ENCODE measurements at places on chromosomes 1 and 21. TPM values are rescaled to one million over a fixed set of nuclear protein-coding genes. Genes with fewer than 3 reads are reported as not detected.

DNA sequence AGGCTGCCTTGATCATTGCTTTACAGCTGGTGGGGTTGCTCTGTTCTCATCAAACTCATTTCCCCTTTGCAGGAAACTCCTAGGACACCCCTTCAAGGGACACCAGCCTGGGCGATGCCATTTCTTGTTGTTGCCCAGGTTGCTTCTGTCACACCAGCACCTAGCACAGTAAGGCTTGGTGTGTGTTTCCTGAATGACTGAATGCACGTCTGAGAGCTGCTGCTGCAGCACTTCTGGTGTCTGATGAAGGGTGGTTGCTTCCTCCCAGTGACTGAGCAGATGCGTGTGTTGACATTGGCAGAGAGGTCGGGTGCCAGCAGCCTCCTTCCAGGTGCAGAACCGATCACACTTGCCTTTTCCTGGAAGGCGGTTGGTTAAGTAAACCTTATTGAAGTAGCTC lies 477.4 kb downstream of the CAMTA1 start:
- DNase-seq: no peak

Gene CFAP410
- 26.3 TPM for total RNA-seq

DNA sequence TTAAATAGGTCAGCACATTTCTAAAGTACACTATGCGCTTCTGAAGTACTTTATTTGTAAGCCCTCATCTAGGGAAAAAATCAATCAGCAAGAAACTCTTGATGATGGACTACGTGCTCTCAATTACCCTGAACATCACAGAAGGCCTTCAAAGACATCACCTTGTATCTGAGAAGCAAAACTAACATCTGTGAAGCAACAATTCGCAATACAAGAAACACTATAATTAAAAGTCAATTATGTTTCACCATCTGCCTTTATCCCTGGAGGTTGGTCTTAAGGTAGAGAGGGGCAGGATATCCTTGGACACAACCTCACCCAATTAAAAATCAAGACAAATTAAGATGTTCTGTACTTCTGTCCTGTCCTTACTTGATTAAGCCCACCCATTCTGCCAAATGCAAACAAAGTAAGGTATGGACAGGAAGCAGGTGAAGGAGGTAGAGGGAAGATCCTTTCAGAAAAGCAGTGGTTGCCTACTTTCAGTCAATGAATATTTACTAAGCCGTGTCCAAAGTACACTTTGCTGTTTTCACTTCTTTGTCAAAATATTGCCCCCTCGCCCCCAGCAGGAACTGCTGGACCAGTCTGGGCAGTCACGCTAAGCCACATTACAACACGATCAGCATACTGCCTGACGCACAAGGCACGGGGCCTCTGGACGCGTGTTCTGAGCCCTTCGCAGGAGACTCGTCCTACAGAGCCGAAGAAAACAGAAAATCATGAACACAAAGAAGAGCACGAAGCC lies 887 bp downstream of the SLC19A2 start:
- no peak for DNase-seq

- peak; percentile 72 for DNase-seq
Observed at GRCh38 chr1:23544444-23545389, 13.7 kb upstream of the E2F2 start.

DNA sequence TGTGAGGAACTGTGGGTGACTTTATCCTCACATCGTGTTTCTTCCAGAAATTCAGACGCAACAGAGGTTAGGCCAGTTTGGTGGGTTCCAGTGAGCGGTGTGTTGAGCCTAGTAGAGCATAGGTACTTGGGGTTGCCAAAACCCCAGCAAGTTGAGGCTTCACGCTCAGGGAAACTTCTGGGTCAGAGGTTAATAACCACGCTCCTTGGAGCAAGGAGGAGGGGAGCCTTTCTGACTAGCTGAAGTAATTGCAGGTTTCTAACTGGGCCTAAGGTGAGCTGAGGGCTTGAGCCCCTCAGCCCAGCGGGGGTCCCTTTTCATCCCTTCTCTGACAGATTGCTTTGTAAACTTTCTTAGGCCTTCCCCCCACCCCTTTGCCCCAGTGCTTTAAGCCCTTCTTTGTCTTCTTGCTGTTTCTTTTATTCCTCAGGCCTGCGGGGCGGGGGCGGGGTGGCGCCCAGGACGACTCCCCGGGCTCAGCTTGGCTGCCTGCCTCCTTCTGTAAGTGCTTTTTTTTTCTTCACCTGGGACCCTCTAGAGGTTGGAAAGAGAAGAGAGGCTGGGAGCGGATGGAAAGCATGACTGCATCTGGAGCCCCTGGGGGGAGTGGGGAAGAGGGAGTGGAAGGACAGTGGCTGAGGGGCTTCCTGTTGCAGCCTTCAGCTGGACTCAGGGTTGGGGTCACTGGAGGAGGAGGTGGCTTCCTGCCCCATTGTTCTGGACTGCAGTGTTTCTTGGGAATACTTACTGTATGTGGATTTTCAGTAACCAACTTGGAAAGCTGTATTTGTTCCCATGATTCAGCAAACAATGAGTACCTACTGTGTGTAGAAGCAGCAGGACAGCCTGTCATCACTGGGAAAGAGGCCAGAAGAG lies 1.3 kb upstream of the ZNF436 start:
- DNase-seq: no peak

GRCh38 chr1:81585371-81585770 lies 215.4 kb upstream of the ADGRL2 start:
- DNase-seq: no peak

DNA sequence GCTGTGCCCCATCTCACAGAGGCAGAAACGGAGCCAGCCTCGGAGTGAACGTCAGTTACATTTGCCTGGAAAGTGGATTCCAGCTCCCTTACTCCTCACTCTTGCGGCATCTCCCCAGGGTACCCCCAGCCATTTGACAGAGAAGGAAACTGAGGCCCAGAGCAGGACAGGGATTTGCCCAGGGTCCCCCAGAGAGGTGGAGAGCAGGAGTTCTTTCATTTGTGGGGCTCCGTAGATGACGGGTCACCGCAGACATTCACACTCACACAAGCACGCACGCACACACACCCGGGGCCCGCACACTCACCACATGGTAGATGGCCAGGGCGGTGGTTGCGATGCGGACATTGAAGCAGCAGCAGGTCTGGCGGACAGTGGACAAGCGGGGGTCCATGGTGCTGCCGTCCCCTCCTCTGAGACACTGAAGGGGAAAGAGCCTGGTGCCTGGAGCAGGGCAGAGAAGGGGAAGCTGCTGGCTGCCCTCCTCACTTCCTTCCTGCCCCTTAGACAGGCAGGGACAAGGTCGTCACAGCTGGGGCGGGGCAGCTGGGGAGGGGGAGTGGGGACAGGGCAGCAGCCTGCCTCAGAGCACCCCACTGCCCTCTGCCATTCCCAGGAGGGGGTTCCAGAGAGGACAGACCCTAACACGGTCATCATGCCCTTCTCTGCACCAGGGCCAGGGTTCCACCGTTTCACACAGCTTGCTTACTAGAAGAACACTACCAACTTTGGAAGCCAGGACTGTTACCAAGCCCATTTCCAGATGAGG lies at the start of gene LAPTM5:
Gene LAPTM5, minus strand, starts transcription at position 423 of the 769 bp plus-strand sequence. Its CDS starts 29 bp downstream, at position 394.
- no peak for DNase-seq

Gene CHRNB2
- not detected for total RNA-seq

DNA sequence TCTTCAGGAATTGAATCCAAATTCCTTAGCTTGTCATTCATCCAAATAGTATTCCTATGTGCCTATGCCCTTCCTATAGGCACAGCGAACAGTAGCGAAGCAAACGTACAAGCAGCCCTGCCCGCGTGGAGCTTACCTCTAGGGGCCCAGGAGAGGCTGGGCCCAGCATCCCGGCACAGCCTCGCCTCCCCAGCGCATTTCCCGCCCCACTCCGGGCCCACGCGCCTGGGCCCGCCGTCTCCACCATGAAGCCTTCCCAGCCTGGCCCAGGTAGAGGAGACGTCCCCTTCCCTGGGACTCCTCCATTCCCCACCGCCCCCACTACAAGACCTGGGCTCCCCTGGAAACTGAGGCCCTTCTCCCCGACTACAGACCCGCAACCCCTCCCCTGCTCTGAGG lies 245 bp upstream of the TMEM269 start:
- no peak for DNase-seq

Gene IVL
- total RNA-seq: not detected

GRCh38 chr1:97668945-97669344 lies 251.9 kb downstream of the DPYD start:
- DNase-seq: peak; percentile 44

Gene MRPL24
- 138 TPM for total RNA-seq

GRCh38 chr21:29146726-29147125 lies 16.3 kb downstream of the MAP3K7CL start:
- no peak for DNase-seq

DNA sequence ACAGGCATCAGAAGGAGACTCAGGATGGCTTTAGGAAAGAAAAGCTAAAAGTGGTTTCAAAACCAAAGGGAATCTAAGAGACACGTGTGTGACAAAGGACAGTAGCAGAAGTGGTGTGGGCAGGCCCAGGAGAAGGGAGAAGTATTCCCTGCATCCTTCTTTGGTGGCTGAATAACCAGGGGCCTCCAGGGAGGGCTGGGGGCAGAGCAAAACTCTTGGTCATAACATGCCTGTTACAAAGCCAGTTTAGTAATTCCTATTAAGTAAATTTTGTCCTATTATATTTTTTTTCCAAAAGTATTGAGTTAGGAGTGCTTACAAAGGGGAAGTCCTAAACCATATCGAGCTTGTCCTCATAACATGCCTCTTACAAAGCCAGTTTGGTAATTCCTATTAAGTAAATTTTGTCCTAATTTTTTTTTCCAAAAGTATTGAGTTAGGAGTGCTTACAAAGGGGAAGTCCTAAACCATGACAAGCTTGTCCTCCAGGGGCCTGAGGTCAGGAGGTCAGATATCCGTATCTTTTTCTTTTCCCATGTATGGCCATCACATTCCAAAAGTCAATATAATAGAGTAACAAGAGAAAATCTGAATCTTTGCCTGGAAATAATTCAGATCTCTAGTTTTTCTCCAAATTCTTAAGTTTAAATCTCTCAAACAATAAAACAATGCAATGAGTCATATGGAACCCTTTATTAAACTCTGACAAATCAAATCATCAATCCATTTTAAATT lies 509.2 kb downstream of the LTN1 start:
- no peak for DNase-seq

Gene S100A2
- 41.3 TPM for total RNA-seq

DNA sequence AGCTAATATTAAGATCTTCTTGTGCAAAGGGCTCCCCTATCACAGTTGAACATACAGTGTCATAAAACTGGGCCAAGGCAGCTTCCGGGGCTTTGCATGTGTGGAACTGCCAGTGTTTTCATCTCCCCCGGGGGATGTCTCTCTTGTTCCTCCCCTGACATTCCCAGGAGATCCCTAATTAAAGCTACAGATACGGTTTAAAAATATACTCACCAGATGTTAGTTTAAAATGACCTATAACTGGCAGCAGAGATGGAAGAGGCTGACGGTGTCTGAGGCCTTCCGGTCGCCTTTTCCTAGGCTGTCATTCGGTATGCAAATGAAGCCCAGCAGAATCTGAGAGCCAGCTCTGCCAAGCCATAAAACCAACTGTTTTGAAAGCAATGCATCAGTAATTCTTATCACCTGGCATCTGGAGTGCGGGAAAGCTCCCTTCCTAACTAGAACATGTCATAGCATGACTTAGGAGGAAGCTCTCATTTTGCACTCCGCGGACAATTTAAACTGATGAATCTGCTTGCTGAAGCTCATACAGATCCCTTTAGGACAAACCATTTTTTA lies 436.5 kb upstream of the VAMP3 start:
- DNase-seq: peak; percentile 14

GRCh38 chr1:162168261-162168660 lies 98.8 kb downstream of the NOS1AP start:
- no peak for DNase-seq

DNA sequence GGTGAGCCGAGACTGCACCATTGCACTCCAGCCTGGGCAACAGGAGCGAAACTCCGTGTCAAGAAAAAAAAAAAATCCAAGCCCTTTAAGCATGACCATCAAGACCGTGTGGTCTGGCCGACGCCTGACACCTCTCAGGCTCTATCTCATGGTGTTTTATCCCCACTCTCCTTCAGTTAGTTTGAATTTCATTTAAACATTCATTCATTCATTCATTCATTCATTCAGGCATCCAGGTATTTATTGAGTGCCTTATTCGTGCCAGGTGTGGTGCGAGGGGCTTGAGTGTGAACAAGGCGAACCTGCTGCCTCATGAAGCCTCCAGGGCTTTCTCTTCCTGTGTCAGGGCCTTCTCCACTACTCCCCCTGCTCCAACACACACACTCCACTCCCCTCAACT lies 22.6 kb upstream of the OPRD1 start:
- DNase-seq: no peak

- DNase-seq: no peak
Observed at GRCh38 chr1:217498209-217498608, 132.7 kb downstream of the GPATCH2 start.

Gene PLEKHG5
- total RNA-seq: 8.6 TPM

DNA sequence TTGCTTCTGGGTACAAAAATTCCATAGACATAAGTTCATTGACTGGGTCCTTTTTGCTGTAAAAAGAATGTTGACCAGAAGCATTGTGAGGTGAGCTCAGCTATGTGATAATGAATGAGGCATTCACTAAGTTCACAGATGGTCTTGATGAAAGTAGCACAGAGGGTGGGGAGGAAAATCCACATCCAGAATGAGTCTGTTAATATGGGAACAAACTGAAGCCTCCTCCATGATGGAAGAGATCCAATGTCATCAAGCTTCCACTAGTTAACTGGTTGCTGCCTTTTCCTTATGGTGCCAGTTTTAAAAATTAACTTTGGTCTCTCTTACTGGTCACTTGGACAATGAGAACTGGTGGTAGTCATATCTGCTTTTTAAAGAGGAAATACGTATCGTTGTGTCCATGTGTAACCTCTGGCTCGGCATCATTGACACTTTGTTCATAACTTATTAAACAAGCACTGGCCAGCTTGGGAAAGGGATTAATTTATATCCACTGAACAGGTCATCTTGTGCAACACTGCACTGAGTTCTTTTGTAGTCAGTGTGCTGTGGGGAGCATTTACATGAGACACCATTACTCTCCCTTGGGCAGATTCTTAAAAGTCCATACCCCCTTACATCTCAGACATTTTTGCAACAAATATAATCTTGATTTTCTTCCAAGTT lies 88.6 kb downstream of the ADAMTS1 start:
- peak; percentile 19 for DNase-seq

GRCh38 chr1:226736908-226737818 lies 1.9 kb downstream of the ITPKB start:
- DNase-seq: no peak

DNA sequence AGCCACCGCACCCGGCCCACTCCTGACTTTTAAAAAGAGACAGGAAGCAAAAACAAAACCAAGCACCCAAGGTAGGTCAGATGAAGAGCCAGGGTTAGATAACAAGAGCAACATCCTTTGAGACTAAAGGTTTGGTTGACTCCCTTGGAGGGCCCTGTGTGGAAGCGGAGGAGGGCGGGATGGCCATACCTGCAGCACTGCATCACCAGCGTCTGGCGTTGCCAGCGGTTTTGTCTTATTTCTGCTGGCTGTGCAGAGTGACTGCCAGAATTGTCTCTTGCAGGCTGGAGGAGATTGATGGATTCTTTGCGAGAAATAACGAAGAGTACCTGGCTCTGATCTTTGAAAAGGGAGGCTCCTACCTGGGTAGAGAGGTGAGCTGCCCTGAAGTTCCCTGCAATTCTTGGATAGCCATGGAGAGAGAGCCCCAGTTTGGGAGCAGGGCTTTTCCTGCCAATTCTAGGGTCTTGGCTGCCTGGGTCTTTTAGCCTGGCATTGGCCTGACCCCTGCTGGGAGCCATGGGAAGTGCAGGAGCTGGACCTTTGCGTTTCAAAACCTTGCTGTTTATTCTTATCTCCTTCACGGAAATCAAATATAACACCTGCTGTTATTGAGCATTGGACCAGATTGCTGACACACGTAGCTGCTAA lies 24.0 kb downstream of the QSOX1 start:
- peak; percentile 49 for DNase-seq

GRCh38 chr1:233081735-233082134 lies 131.3 kb downstream of the NTPCR start:
- no peak for DNase-seq
